ENCODE measurements at places on chromosomes 12 and 14. TPM values are rescaled to one million over a fixed set of nuclear protein-coding genes. Genes with fewer than 3 reads are reported as not detected.

CATSPERB gene
- total RNA-seq: not detected

PLCZ1 gene
- 0.27 TPM for total RNA-seq

OR4E2 gene
- total RNA-seq: not detected

DEPDC4 gene
- 0.22 TPM for total RNA-seq

FERMT2 gene
- total RNA-seq: 189 TPM

TEX22 gene
- 0.14 TPM for total RNA-seq

LRRK2 gene
- 3.6 TPM for total RNA-seq

GRIP1 gene
- 0.07 TPM for total RNA-seq

SMIM41 gene
- total RNA-seq: not detected

FGD4 gene
- 44.4 TPM for total RNA-seq

DIABLO gene
- total RNA-seq: 62.8 TPM

GALNT4 gene
- total RNA-seq: 26.1 TPM

TTC6 gene
- 0.13 TPM for total RNA-seq

FBRSL1 gene
- 26.3 TPM for total RNA-seq

PRPH gene
- total RNA-seq: 0.14 TPM

TAS2R19 gene
- 9.8 TPM for total RNA-seq

MIP gene
- total RNA-seq: not detected

OAS1 gene
- total RNA-seq: 4.0 TPM

KIF21A gene
- 27.9 TPM for total RNA-seq

TAS2R30 gene
- 15.2 TPM for total RNA-seq

CLEC7A gene
- not detected for total RNA-seq

GALNT9 gene
- 0.40 TPM for total RNA-seq

GDF3 gene
- total RNA-seq: 0.65 TPM

CDKL1 gene
- 10.0 TPM for total RNA-seq

PPFIA2 gene
- not detected for total RNA-seq

FAM161B gene
- 2.3 TPM for total RNA-seq

NRXN3 gene
- 0.22 TPM for total RNA-seq

All from thoracic aorta endothelial cell (primary cell).